ENCODE measurements at places on chromosomes 11 and 22.

DNA sequence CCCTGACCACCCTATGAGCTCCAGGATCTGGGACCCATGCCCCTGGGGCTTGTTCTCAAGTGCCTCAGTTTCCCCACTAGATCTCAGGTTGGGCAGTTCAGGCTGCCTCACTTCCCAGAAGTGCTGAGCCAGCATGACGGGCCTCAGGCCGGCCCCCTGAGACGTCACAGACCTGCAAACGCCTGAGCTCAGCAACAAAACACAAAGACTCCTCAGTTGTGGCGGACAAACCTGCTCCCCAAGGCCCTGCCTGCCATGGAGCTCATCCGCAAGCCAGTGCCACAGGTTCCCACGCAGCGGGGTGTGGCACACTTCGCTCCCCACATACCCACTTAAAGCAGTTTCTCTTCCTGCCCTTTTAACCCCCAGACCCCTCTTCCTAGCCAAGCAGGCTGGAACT is 45.2 kb downstream of the NECTIN1 start:
- no peak for DNase-seq

- no peak for DNase-seq
Observed at GRCh38 chr11:85735876-85736460, 50.0 kb upstream of the CCDC89 start.

DNA sequence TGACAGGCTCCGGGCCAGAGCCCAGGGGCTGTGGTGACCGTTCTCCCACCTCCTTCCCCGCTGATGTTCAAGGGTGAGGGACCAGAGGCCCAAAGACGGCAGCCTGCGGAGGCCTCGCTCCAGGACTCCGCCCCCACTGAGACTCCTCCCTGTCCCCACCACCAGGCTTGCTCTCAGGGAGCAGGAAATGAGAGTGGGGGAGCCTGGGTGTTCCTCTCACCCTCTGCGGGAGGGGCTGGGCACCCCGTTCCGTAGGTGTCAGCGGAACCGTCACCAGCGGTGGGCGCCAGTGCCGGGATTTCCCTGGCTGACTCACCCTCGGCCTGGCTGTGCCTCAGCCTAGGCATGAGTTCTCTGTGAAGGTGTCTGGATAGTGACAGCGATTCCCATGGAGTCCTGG is 15.7 kb downstream of the DAGLA start:
- no peak for DNase-seq

GRCh38 chr11:111582881-111583280 is 19.4 kb upstream of the SIK2 start:
- DNase-seq: no peak

GRCh38 chr22:17114173-17114897 is 6.8 kb downstream of the TMEM121B start:
- no peak for DNase-seq

DNA sequence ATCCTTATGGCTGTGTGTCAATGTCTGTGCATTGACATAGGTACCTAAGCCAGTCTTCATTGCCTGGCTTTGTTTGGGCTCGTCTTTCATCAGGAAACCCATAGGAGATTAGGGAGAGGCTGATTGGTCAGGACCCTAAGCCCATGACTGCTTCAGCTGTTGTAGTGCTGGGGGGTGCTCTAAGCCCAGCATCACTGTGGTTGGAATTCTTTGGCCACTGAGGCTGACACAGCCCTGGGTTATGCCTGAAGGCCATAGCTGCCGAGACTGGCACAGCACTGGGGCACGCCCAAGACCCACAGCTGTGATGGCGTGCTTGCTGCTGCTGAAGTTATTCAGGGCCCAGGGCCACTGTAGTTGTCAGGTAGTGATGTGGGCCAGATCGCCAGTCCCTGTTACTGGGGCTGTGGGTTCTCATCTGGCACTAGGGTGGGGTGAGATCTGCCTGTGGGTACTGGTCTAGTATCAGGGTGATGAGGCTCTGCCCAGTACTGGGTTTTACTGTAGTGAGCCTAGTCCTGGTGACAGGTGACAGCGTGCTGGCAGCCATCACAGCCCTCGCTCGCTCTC is 4.9 kb downstream of the USP18 start:
- no peak for DNase-seq

- no peak for DNase-seq
Observed at GRCh38 chr11:76281558-76281906, 75.2 kb upstream of the WNT11 start.

GRCh38 chr22:46849951-46850350 is 87.5 kb downstream of the TBC1D22A start:
- no peak for DNase-seq

GRCh38 chr11:5631969-5632635 is 7.3 kb downstream of the TRIM34 start:
- DNase-seq: no peak

DNA sequence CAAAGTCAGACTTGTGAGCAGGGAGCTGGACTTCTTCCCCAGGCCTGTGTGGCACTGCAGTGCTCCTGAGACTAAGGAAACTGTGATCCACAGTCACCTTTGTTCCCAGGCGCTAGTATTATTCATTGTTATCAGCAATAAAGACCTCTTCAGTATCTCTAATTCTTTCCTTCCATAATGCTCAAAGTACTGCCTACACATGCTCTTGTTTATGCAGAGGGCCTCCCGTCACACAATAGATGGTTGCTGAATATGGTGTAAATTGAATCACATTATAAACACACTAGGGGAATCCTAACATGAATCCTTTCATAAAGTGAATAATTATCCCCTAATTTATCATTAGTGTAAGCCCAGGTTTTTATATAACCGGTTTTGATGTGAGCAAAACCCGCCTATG is 493.3 kb downstream of the BUD13 start:
- DNase-seq: no peak

GRCh38 chr11:122686111-122686510 is 30.6 kb downstream of the UBASH3B start:
- DNase-seq: no peak

DNA sequence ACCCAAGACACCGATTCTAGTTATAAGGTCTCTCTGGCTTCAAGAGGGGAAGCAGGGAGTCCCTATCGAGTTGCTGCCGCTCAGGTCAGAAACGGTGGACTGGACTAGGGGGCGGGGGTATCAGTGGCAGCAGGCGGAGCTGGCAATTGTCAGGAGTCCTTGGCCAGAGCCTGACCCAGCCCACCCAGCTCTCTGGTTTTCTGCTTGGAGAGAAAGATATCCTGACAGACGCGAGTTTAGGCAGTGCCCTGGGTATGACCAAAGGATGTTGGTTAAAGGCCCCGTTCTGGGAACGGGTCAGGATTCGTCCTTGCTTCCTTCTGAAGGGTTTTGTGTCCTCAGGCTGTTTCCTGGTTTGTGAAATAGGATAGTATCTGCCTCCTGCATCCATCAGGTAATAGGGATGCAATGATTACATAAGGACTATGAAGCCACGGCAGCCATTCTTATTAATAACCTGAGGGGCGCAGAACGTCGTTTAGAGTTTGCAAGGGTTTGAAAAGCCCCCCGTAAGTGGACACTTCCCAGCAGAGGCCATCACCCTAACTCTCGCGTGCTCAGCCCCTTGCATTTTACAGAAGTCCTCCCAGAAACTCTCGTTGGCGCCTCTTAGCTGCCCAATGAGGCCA is 700 bp upstream of the DEPDC5 start:
- peak; percentile 93 for DNase-seq

DNA sequence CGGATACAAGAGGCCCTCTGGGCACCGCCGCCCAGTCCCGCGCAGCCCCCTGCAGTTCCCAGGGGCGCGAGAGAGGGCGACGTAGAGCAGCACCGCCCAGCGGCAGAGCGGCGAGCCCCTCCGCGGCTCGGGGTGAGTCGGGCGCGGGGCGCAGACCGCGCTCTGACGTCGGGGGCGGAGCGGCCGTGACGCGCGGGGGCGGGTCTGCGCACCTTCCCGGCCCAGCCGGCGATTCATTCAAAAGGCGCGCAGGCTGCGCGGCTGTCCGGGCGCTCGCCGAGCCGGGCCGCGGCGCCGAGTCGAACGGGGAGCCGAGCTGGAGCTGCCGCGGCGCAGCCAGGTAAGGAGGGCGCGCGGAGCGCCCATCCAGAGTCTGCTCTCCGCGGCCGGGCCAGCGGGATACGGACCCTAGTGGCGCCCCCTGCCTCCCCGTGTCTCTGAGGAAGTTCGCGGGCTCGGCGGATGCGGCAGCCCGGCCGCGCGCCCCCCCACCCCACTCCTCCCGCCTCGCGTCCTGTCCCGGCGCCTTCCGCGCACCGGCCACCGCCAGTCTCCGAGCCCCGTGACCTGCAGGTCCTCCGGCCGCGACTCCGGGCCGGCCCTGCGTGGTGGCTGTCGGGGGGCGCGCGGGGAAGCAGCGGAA is at the start of gene RELT:
Gene RELT, plus strand, starts transcription at position 240 of the 643 bp plus-strand sequence. CDS start 12,738 bp downstream, outside the sequence.
- peak; percentile 100 for DNase-seq

- DNase-seq: no peak
Observed at GRCh38 chr11:122365610-122366360, 249.8 kb upstream of the BLID start.

DNA sequence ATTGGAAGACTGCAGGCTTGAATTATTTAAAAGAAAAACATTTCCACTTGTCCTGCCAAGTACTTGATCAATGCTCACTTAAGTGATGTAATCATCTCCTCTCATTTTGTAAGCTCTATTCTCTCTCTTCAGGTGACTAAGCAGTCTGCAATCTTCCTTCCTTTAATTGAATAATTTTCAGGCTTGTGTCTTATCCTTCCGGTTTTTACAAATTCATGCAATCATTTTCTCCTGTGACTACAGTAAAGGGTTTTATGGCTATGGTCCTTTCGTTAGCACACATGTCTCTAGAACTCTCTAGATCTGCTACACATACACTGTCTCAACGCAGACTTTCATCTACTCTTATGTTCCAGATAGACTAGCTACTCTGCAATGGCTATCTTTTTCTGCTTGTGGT is 12.6 kb upstream of the UPB1 start:
- DNase-seq: peak; percentile 89

- no peak for DNase-seq
Observed at GRCh38 chr11:45239733-45240132, 46.4 kb downstream of the SYT13 start.

GRCh38 chr11:61080986-61081590 is 21.2 kb upstream of the CD5 start:
- no peak for DNase-seq

GRCh38 chr11:66720223-66720898 is 8.7 kb downstream of the SPTBN2 start:
- DNase-seq: no peak

DNA sequence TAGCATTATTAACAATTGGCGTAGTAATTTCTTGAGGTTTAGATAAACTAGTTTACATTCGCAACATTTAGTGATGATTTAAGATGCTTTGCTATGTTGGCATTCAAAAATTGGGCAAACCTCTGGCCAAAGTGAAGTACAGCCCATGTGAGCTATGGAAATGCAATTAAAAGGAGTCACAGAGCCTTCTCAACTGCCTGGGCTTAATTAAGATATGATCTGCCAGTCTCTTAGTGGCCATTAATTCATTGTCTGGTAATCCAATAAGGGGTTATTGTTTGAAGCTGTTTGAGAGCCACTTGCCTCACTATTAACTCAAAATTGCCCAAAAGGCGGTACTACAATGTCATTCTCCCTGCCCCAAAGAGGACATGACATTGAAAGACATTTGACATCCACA is 608.9 kb downstream of the NTM start:
- no peak for DNase-seq

GRCh38 chr22:49305214-49305965 is 522.3 kb downstream of the BRD1 start:
- DNase-seq: peak; percentile 73

DNA sequence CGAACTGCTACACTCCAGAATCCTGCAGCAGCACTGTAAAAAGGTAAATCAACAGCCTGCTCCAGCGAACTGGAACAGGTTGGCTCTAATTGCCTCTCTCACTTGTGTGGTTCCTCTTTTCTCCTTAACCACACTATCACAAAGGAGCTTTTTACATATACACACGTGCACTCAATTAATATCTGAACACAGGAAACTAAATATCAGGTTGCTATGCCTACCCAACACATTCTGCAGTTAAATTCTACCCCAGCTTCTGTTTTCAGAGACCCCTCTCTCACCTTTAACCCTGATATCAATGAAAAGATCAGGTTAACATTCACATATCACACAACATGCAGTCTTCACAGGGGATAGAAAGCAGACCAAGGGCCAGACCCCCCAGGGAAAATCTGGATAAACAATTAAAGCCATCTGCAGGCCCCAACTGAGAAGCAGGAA is 11.0 kb downstream of the RBFOX2 start:
- DNase-seq: peak; percentile 58

DNA sequence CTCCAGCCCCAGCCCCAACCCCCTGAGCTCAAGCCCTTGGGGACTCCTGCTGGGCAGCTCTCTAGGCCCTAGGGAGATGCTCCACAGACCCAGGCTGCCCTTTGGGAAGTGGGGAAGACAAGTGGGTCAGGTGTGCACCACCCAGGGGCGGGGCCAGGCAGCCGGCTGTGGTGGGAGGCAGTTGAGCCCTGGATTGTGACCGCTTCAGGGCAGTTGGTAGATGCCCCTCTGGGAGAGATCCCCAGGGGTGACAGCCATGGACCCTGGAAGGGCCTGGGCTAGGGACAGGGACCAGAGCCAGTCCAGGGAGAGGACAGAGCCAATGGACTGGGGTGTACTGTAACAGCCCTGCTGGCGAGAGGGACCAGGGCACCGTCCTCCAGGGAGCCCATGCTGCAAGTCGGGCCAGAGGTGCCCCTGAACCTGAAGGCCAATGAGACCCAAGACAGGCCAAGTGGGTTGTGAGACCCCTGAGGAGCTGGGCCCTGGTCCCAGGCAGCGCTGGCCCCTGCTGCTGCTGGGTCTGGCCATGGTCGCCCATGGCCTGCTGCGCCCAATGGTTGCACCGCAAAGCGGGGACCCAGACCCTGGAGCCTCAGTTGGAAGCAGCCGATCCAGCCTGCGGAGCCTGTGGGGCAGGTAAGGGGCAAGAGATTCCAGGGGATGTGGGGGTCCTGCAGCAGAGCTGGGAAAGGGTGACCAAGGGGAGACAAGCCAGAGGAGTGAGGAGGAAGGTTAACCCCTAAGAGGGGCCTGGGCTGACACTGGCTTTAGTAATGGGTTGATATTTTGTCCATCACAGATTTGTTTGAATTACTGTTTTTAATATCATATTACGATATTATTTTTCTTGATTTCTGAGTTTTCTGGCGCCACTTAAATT is at the start of gene IGLL5:
Gene IGLL5, plus strand, starts transcription at position 196 of the 883 bp plus-strand sequence. Its CDS starts 238 bp downstream, at position 434.
- no peak for DNase-seq

DNA sequence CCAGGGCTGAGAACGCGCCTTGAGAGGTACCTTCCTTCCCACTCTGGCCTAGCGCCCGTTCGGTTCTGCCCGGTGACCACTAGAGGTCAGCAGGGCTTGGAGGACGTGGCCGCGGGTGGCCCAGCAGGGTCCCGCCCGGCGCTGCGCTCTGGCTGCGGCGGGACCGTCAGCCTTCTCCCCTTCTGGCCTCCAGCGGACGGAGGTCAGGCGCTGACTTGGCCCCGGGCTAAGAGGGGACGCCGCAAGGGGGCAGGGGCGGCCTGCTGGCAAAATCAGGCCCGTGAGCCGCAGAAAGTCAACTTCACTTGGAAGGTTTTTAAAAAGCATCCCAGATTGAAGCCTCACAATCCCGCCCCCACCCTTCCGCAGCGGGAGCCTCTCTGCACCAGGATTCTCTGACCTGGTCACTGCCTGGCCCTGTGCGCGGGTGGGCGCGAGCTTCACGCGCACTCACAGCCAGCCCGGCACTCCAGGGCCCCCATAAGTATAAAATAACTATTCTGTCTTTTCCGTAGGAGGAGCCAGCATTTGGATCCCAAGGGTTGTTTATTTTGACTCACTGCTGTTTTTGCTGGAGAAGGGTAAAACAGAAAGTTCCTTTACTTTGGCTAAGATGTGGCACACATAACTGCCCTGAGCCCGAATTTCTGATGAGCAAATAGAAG is 23.2 kb upstream of the ZBTB16 start:
- peak; percentile 62 for DNase-seq
